ENCODE measurements at places on chromosomes 5 and 9.

DNA sequence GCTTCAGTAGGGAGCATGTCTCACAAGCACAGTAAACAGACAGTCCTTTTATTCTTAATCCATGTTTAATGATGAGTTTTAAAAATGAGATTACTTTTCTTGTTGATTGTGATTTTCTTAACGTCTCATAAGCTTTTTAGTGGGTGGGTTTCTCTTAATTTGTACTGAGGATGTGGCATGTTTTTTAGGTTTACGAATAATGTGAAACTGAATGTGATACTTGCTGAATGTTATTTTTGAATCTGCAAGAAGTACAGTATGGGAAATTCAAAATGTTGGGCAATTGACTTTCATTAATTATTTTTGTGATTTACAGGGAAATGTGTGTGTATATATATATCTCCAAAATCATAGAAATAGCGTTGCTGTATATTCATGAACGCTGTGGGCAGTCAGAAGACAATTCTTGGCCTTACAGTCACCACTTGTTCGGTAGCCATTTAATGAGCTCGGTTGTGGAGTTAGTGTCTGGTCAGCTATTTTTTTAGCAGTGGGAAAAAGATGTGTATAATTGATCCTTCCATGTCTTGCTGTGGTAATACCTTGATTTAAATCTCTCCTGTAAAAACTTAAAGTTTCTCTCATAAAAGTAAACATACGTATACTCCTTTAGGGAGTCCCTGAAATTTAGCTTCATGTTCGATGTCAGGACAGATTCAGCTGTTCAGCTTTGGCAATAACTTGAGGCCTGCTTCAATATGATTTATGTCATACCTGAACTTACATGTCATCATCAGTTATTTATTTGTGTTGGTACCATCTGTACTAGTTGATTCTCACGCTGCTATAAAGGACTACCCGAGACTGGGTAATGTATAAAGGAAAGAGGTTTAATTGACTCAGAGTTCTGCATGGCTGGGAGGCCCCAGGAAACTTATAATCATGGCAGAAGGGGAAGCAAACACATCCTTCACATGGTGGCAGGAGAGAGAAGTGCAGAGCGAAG, 15.0 kb downstream of the ICE1 start:
- no peak for DNase-seq

GRCh38 chr5:145978708-145979107, 42.3 kb downstream of the SH3RF2 start:
- DNase-seq = no peak

GRCh38 chr9:134858051-134858841, 22.4 kb upstream of the FCN2 start:
- no peak for DNase-seq

DNA sequence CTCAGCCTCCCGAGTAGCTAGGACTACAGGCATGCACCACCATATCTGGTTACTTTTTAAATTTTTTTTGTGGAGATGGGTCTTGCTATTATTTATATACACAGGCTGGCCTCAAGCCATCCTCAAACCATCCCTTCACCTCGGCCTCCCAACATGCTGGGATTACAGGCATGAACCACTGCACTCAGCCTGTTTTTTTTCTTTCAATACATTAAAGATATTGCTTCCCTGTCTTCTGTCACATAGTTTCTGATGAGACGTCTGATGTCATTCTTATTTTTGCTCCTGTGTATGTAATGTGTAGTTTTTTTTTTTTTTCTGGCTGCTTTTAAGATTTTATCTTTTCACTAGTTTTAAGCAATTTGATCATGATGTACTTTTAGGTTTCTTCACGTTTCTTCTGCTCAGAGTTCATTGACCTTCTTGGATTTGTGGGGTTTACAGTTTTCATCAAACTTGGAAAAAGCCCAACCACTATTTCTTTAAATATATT, 11.4 kb upstream of the RGS3 start:
- no peak for DNase-seq

GRCh38 chr5:59789197-59789596, 104.3 kb downstream of the PDE4D start:
- no peak for DNase-seq

DNA sequence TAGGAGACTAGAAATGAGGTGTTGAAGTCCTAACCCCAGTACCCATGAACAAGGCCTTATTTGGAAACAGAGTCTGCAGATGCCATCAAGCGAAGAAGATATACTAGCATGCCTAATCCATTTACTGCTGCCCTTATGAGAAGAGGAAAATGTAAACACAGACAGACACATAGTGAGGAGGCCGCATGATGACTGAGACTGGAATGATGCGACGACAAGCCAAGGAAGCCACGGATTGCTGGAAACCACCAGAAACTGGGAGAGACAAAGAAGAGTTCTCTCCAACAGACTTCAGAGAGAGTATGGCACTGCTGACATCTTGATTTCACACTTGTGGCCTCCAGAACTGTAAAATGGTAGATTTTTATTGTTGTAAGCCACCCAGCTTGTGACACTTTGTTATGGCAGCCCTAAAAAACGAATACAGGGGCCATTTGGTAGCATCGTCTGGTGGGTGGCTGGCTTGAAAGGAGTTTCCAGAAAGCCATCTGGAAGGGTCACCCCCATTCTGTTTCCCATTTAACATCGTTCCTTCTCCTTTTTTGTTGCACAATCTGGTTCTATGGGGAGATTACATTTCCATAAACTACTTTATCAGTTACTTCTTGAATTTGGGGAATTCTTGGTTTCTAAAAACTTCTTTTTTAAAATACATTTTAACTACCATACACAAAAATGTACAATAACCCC, 193.1 kb downstream of the HSD17B3 start:
- no peak for DNase-seq

- no peak for DNase-seq
Measured at GRCh38 chr5:83179966-83180365, 102.6 kb downstream of the XRCC4 start.

DNA sequence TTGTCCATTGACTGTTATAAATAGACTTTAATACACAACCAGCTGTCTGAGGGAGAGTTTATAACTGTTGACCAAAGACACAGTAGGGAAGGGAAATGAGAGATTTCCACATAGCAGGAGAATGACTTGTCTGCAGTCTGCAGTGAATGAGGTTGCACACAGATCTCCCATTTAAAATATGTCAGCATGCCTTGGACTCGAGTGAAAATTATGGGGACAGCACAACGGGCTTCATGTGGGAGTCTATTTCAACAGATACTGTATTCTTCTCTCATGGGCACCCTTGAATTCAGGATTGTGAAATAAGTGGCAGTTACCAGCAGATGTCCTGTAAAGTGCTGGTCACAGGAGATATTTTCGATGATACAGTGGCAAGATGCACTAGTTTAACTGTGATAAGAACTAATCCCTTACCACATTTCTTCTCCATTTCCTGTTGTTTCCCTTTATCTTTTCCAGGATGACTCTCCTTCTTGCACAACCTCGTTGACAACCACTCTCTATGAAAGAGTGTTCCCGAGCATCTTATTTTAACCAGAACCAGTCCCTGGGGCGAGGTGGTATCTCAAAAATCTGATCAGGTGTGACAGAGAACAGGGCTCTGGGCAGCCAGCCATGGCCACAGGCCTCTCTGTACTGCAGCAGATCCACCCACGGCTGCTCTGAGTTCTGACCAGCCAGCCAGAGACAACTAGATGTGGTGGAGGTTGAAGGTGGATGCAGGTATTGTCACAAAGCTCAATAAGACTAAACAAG, 51.5 kb upstream of the MAP3K1 start:
- no peak for DNase-seq

DNA sequence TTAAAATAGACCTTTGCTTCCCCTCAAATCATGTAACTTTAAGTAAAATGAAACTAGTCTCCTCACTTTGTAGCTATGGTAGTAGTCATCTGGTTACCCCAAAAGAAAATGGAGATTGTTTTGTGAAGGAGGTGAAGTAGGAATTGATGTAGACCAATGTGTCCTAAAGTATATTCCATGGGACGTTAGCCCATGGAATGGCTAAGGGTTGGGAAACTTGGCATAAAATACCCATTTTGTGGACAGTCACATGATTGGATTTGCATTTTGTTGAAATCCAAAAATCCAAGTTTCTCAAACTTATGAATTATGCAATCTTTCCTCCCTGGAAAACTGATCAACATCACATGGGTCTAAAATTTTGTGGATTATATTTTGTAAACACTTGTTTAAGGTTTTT, 290.6 kb downstream of the OSTF1 start:
- DNase-seq = no peak

DNA sequence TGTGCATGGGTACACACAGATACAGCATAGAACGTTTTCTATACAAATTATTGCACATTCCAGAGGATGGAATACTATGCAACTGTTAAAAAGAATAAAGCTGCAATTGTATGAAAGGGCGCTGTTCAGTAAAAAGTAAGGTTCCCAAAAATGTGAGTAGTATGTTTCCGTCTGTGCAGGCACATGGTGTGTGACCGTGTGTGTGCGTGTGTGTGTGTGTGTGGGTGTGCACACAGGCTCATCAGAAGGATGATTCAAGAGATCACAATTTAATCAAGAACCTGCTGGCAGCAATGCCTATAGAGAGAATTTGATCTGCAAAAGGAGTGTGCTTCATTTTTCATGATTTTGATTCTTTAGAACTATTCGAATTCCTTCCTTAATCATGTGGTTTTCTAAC, 76.3 kb downstream of the SEMA4D start:
- DNase-seq = peak; percentile 64

DNA sequence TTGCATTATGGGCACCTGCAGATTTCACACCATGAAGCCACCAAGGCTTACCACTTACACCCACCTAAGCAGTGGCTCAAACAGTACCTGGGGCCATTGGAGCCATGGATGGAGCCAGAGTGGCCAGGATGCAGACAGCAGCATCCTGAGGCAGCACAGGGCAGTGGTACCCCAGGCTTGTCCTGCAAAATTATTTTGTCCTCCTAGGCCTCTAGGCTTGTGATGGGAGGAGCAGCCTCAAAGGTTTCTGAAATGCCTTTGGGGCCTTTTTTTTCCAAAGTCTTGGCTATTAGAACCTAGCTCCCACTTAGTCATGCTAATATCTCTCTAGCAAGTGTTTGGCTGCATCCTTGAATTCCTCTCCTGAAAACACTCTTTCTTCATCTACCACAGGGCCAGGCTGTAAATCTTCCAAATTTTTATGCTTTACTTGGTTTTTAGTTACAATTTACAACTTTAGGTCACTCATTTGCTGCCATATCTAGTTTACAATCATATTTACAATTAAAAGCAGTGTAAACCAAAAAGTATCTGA, 15.7 kb downstream of the TMC1 start:
- no peak for DNase-seq

GRCh38 chr9:127557466-127557869, 54.6 kb upstream of the STXBP1 start:
- DNase-seq = no peak

DNA sequence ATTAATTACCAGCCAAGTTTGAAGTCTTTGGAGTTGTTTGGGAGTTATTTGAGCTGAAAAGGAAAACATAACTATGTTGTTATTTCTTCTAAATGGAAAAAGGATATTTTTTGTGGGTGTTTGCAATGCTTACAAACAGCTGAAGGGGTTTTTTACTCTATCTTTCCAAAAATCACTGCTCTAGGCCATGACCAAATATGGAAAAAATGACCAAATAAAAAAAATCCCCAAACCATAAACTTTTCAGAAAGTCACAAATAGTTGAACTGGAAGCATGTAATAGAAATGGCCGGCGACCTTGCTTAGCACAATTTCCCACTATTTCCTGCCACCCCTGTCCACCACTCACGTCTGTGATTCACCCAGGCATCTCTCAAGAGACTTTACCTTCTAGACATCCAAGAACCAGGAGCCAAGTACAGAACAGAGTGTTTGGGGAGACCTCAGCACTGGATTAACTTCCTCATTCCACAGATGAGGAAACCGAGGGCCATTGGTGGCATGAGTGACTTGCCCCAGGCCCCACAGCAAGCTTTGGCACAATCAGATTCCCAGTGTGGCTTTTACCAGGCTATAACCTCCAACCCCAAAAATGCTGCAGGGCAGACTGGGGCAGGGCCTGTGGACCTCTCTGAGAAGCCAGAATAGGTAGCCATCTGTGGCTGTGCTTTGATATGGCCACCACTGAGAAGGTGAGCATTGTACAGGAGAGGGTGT, 84.5 kb downstream of the NRG2 start:
- no peak for DNase-seq

- no peak for DNase-seq
Measured at GRCh38 chr5:88391991-88392390, 123.3 kb upstream of the TMEM161B start.

GRCh38 chr5:31720004-31720403, 81.1 kb downstream of the PDZD2 start:
- DNase-seq = no peak

GRCh38 chr9:80144406-80144805, 572.6 kb downstream of the TLE4 start:
- DNase-seq = no peak

GRCh38 chr5:142700566-142700965, 14.7 kb upstream of the FGF1 start:
- DNase-seq = no peak

GRCh38 chr5:88925692-88926490, 42.9 kb upstream of the MEF2C start:
- no peak for DNase-seq

DNA sequence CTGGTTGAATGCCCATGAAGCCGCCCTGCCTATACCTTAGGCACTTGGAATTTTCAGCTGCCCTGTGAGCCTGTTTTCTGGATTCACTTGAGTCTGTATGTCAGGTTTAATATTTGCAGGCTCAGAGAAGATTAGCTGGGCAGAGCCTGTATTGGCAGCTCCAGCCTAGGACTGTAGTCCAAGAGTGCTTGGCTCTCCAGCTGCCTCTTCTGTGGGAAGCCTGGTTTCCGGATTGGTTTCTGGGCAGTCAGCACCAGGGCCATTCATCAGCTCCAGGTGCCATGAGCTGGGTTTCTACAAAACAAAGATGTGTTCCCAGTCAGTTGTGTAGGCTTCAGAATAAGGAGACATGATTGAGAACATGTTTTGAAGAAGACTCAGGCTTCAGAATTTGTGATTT, 90.1 kb downstream of the ARHGAP26 start:
- DNase-seq = no peak

DNA sequence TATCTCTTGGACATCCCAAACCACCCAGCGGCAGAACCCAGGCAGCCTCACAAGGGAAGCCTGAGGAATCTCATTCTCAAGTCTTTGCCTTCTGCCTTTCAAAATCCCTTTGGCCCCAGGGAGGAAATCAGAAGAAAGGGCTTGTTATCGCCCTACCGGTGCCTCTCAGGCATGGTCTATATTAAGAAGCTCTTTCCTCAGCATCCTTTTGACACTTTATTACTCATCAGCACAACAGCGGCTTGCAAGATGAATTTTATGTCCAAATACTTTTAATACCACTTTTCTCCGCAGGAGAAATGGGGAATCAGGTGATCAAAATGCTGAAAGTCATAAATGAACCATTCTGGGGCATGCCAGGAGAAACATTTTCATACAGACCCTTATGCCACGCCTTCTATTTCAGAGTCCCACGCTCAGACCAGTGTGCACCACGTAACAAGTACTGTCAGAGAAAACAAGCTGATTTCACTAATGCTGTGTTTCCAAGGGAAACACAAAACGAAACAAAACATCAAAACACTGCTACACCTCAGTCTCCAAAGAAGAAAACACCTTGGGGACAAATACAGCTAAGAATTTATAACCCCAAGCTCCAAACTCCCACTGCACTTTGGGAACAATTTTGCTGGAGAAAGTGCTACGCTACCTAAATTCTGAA, 30.0 kb downstream of the RAPGEF1 start:
- DNase-seq = no peak
